Effector memory CD8-positive, alpha-beta T cell (primary cell): ENCODE measurements at places on chromosomes 7 and 10.

DNA sequence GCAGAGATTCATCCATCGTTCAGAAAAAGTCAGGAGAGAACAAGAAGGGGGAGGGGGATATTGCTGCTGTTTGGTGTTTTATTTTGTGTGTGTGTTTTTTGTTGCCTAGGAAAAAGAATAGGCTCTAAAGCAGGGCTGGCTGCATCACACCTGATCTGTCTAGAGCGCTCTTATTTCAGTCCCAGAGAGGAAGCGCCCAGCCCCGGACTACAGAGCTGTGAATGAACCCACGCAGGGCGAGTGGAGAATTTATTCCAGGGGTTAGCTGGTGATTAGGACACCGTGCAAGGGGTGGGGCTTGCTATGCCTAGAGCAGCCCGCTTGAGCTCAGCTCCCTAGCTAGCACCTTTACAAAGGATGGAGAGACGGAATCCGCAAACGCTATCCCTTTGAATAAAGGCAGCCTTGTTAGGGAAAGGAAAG is 621 bp upstream of the FAM13C start:
- no peak for DNase-seq

- DNase-seq, result no peak
Observed at GRCh38 chr7:91168871-91169829, 95.1 kb upstream of the FZD1 start.

- DNase-seq, result peak; percentile 15
Observed at GRCh38 chr10:484441-484924, 205.0 kb downstream of the DIP2C start.

DNA sequence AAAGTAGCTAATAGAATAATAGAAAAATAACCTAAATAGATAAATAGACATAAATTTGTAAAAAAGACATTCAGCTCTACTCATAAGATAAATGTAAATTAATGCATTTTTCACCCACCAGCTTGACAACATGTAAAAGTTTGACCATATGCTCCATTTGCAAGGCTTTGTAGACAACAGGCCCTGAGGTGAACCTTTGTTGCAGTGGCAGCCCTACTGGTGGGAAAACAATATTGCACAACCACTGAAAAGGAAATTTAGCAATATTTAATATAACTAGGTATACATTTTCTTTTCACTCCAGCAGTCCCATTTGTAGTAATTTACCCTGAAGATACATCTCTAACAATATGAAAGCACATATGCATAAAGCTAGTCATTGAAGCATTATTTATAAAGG is 39.0 kb upstream of the ADRA2A start:
- no peak for DNase-seq

GRCh38 chr7:22841954-22842353 is 19.3 kb upstream of the TOMM7 start:
- no peak for DNase-seq

DNA sequence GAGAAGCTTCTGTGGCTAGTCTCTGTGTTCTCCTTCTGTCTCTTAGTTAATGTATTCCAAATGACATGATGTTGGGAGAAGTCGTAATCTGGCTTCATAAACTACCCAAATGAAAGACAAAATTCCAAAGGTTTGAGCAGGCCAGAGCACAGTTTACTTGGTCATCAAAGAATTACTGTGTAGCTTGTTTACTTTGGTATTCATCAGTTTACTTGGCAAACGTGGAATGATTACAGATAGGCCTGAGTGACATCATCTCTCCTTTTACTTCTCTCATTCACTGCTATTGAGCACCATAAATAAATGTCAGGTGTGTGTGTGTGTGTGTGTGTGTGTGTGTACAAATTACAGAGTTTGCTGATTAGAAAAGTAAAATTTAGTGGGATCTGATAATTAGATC is 327.3 kb downstream of the PHTF2 start:
- no peak for DNase-seq

DNA sequence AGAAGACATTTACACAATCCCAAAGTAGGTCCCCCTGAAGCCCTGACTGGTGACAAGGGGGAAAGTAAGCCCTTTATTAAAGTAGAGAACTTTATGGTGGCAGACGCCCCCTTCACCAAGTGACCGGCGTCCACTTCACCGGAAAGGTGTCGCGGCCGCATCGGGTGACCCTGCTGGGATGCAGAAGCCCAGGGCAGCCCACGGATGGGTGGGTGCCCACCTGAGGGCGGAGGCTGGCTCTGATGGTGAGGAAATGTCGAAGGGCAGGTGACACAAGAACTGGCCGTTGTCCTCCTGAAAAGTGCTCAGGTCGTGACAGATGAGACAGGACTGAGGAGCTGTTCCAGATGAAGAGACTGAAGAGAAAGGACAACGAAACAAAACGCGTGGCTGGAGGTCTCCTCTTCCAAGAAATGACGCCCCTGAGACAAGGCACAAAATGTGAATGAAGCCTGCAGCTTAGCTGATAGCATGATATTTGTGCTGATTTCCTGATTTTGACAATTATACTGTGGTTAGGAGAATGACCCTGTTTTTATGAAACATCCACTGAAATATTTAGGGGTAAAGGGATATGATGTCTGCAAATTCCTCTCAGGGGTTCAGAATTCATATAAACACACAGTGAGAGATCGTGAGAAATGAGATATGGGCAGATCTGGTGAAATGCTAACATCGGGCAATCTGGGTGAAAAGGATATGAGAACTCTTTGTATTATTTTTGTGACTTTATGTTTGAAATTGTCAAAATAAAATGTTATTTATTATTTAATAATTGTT is 123.9 kb downstream of the PRKAG2 start:
- DNase-seq, result no peak

- DNase-seq, result peak; percentile 9
Observed at GRCh38 chr7:77199013-77199966, at the start of gene FGL2. Gene FGL2 (minus strand): TSS chr7:77199819. CDS start chr7:77199793, 26 bp downstream.

DNA sequence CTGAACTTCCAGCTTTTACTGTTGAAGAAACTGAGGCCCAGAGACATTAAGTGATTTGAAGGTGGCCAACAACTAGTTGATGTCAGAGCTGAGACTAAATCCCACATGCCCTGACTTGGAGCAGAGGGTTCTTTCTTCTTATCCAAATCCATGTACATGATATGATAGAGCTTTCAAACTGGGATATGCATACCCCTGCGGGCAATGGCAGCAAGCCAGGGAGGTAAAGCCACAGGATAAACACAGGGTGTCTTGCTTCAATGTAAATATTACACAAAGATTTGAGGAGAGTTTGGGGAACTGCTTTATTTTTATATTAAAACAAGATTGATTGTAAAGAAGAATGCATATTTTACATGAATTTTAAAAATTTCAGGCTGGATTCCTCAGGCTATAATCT is 2.3 kb upstream of the LRRC72 start:
- no peak for DNase-seq

- no peak for DNase-seq
Observed at GRCh38 chr10:22849077-22849805, 78.6 kb upstream of the ARMC3 start.

DNA sequence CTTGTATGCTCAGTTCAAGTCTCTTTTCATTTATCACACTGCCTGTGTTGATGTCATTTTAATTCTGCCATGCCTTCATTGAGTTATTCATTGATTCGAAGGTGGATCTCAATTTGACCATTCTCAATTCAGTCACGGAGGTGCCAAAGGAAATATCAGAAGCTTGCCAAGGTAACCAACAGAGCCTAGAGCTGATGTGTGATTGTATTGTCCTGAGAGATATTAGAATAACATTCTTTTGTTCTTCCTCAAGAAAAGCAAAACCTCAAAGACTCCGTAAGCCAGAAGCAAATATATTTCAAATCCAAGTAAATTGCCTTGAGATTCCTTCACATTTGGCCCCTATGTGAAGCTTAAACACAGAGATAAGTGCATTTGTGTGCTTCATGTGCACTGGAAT is 345.3 kb downstream of the CXCL12 start:
- no peak for DNase-seq

GRCh38 chr7:55642266-55642665 is 70.0 kb upstream of the VOPP1 start:
- DNase-seq, result no peak

- DNase-seq, result no peak
Observed at GRCh38 chr7:30281791-30282190, 2.6 kb upstream of the ZNRF2 start.

- no peak for DNase-seq
Observed at GRCh38 chr10:85608706-85609105, 757.9 kb downstream of the GRID1 start.

DNA sequence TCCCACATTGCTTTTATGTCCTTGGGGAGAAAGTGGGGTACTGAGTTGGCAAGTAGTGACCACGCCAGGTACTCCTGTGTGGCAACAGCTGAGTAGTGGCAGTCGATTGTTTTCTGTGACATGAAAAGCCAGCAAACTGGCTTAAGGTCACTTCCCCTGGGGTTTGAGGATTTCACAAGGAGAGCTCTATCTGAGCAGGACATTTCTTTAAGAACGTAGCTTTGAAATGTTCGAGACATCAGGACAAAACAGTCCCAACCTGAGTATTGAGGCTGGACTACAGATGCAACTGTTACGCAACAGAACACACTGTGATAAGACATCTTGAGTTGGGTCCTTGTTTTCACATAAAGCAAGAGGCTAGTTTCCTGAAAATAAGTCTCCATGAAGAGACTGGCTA is 146.7 kb upstream of the KLF14 start:
- DNase-seq, result no peak

DNA sequence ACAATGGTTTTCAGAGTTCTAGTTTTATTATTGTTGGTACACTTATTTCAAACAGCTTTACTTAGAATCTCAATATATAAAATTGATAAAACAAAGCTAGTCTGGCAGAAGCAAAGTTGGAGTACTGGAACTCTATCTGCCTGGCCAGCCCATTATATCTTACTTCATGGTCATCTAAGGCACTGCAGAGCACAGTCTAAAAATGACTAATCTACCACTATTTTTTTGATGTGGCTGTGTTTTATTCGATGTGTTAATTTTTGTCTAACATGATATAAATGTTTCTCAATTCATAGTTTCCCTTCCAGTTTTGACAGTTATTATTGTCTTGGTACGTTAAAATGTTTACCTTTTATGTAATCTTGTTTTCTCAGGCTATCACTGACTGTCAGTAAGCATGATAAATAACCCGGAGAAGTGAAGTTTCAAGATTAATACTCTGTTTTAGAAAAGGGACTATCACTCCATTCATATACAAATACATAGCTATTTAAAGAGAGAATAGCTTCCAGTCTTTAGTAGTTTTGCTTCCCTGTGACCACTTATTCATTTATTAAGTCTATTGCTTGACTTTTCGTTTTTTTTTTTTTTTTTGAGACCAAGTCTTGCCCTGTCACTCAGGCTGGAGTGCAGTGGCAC is 60.6 kb upstream of the CSTF2T start:
- no peak for DNase-seq

DNA sequence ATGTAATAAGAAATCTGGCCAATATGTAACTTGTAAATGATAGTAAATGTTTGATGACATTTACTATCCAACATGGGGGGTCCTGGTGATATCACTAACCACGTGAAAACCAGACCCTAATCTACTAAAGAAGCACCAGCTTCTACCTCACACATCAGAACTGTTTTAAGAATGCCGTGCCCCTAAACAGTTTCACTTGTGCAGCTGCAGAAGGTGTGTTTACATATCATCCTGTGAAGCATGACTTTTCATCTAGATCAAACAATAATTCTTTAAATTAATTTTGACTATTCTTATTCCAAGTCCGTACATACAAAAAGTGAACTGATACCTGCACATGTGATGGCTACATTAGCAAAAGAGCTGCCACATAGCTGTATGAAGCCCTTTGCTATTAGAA is 61.0 kb downstream of the STEAP1B start:
- DNase-seq, result no peak

DNA sequence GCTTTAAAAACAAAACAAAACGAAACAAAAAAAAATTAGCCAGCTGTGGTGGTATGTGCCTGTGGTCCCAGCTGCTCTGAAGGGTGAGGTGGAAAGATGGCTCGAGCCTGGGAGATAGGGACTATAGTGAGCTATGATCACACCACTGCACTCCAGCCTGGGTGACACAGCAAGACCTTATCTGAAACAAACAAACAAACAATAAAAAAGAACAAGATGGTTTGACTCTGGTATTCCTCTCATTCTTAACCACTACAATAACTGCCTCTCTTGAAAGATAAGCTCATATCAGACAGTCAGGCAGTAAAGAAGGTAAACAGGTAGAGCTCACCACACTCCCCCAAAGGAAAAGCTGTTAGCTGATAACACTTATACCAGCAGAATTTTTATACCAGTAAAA is 14.1 kb upstream of the DUSP5 start:
- DNase-seq, result no peak

DNA sequence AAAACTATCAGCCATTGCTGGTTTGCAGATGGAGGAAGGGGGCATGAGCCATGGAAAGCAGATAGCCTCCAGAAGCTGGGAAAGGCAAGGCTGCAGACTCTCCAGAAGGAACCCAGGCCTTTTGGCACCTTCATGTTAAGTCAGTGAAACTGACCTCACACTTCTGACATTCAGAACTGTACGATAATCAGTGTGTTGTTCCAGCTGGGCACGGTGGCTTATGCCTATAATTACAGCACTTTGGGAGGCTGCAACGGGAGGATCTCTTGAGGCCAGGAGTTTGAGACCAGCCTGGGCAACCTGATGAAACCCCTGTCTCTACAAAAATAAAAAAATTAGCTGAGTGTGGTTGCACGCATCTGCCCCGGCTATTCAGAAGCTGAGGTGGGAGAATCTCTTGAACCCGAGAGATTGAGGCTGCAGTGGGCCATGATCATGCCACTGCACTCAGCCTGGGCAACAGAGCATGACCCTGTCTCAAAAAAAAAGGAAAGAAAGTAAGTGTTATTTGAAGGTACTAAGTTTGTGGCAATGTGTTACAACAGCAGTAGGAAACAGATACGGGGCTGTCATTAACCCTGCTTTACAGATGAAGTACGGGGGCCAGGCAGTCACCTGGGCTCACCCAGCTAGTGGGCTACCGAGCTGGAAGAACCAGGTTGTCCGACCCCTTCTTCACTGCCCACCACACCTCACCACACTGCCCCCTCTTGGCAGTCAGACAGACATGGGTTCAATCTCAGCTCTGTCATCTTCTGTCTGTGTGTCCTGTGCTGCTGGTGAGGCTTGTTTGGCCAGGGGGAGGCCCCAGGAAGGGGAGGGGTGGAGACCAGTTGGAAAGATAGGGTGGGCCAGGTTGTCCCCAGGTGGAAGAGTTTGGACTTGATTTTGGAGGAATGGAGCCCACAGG is 18.3 kb downstream of the CHST3 start:
- no peak for DNase-seq

- DNase-seq, result no peak
Observed at GRCh38 chr10:126422567-126422966, 34.3 kb upstream of the ADAM12 start.
